ENCODE measurements at places on chromosomes 7 and 10. TPM values are rescaled to one million over a fixed set of nuclear protein-coding genes. Genes with fewer than 3 reads are reported as not detected.

Gene WDR86
- total RNA-seq = not detected

Gene SLIT1
- total RNA-seq = under 0.01 TPM

Gene BTBD16
- total RNA-seq = not detected

Gene SLC29A4
- 2.6 TPM for total RNA-seq

Gene SOSTDC1
- total RNA-seq = not detected

Gene ITIH2
- not detected for total RNA-seq

Gene CHCHD1
- 37.4 TPM for total RNA-seq

Gene ENTPD7
- total RNA-seq = 18.7 TPM

Gene HGF
- 1.8 TPM for total RNA-seq

Gene MMD2
- total RNA-seq = not detected

Gene NPC1L1
- not detected for total RNA-seq

Gene COL17A1
- total RNA-seq = 0.65 TPM
